Fibroblast of the conjunctiva (primary cell): ENCODE measurements at places on chromosomes 1 and 21.
A peak's percentile ranks its signal among the peaks of the same experiment; 100 is the strongest.

DNA sequence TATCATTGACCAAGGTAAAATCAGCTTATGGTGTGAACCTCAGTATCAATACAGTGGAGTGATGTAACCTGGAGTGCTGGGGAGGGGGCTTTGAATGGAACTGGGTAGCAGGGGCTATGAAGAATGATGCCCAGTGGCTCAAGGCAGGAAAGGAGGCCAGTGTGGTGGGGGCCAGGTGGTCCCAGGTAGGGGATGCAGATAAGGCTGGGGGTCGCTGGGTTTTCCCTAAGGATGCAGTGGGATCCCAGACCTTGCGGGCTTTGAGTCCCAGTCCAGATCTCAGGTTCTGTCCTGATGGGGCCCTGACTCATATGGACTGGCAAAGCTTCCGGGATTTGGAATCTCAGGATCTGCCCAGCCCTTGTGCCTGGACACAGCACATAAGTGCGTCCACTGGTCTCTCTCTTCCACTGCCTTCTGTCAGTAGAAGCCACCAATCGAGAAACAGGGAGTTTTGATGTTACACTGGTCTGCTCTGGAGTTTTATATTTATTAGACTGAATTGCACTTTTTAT lies 52.0 kb downstream of the S100B start:
- DNase-seq: no peak

DNA sequence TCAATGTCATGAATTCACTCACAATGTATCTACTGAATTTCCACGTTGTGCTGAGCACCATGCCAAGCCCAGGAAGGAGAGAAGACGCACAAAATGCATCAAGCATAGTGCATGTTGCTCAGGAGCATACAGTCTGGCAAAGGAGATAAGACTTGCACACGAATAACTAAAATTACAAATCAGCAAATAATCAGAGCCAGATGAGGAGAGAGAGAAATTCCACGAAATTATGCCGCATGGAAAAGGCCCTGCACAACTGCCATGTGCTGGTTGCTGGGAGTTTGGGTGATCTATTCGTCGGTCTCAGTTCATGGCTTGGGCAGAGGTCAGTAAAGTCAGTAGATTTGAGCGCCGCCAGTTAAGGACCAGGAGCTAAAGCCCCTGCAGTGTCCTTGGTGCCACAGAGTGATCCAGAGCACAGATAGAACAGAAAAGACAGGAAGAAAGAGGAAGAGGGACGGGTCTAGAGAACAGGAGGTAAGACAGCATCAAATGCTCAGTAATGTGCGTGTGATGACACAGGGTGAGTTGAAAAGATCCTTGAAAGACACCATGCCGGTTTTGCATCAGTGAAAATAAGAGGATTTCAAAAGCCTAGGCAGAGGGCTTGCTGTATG lies 55.1 kb upstream of the ZNF281 start:
- DNase-seq: no peak

- no peak for DNase-seq
Measured at GRCh38 chr21:45080232-45080631, 5.9 kb downstream of the ADARB1 start.

GRCh38 chr1:165954940-165955339 lies 127.5 kb downstream of the UCK2 start:
- DNase-seq: peak; percentile 21

GRCh38 chr1:185843297-185843869 lies 109.2 kb downstream of the HMCN1 start:
- no peak for DNase-seq

DNA sequence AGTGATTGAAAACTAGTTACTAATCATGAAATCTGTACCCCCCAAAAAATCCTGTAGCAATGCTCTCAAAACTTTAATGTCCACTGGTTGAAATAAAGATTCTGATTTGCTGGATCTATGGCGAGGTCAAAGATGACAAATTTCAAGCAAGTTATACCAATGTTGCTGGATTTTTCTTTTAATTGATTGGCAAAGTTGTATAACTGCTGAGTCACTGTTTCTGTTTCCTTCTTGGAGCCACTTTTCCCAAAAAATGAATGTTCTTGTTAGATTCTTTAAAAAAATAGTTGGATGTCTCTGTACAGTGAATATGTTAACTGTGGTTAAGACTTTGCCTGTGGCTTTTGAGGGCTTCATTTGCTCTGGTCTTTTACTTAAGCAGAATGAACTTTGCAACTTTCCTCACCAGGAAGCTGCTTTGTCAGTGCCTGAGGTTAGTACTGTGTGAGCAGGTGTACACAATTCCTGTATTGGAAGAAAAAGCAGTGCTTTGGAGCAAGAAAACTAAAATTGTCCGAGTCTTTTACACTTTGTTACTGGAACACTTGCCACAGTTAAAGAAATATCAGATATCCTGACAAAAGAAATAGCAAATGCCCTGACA lies 1211.9 kb downstream of the MRPL39 start:
- DNase-seq: no peak

GRCh38 chr1:201559679-201560162 lies 20.8 kb downstream of the NAV1 start:
- peak; percentile 76 for DNase-seq

GRCh38 chr1:167474191-167474641 lies 44.1 kb downstream of the CD247 start:
- no peak for DNase-seq

DNA sequence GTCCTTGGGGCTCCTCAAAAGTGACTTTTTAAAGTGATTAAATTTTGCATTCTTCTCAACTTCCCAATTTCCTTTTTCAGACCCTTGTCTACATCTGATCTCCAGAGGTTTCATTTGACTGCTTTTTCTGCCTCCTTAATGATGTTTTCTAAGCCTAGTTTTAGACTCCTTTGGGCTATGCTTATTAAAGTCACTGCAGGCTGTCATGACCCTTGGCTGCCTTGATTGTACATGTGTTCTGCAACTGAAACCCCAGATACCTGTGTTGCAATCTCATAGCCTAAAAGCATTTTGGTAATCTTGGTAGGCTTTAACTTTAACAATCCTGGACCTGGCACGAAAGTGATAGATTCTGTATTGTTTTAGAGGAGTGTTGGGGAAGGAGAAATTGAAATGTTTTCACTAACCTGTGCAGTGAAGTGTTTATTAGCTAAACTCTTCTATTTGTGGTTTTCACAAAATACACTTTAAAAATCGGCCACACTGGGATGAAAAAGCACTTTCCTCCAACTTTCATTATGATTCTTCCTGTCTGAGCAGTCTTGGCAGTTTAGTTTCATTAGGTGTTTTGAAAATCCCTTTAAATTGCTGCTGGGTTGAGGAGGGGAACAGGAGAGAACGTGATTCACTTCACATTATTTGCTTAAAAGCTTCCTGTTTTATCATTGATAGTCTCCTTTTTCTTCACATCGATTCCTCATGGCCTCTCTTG lies 4.9 kb downstream of the MACO1 start:
- DNase-seq: no peak

- no peak for DNase-seq
Measured at GRCh38 chr21:44762221-44763049, 39.2 kb downstream of the UBE2G2 start.

GRCh38 chr1:75233302-75233929 lies 99.2 kb downstream of the LHX8 start:
- DNase-seq: no peak

DNA sequence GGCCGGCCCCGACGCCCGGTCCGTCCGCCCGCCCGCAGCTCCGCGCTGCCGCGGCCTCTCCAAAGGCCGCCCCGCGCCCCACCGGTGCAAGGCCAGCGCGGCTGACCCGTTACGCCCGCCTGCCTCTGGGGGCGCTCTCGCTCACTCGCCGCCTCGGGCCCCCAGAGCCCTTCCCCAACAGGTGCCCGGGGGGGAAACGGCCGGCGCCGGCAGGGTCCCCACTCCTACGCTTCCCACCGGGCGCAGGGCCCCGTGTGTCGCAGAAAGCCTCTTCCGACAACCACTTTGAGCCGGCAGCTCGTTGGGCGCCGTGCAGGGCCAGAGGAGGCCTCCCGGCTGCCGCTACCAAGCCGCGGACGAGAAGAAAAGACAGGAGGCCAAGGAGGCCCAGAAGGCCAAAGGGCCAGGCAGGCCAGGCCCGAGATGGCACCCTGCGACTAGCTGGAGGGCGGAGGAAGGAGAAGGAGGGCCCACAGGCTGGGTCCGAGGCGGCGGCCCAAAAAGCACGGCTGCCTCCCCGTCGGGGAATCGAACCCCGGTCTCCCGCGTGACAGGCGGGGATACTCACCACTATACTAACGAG lies 64.9 kb upstream of the FCGR2A start:
- no peak for DNase-seq

GRCh38 chr1:178335426-178335825 lies 161.3 kb downstream of the CLEC20A start:
- DNase-seq: no peak

GRCh38 chr1:197422993-197423392 lies 154.9 kb downstream of the CRB1 start:
- peak; percentile 40 for DNase-seq

GRCh38 chr1:158019171-158019868 lies 25.9 kb downstream of the KIRREL1 start:
- DNase-seq: peak; percentile 80

DNA sequence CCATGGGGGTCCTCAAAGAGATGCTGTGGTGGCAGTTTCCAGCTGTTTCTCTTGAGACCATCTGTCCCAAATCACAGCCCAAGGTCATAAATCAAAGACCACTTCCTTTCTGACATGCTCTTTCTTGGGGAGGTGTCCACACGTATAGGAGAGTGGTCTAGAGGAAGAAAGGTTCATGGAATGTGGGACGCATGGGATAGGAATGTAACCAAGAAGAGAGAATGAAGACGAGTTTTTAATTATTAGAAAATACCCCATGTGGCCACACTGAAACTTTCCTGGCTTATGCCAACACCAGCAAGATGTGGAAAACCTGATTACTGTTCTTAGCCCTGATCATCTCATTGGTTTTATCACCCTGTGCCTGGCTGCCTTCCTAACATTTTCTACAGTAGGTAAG lies 124.2 kb upstream of the IFFO2 start:
- DNase-seq: no peak

GRCh38 chr1:182668521-182669054 lies 15.8 kb downstream of the RGS8 start:
- DNase-seq: no peak

GRCh38 chr1:32307324-32307723 lies 15.4 kb downstream of the HDAC1 start:
- no peak for DNase-seq
